Dermis microvascular lymphatic vessel endothelial cell (primary cell): ENCODE measurements at places on chromosomes 2 and 18.

GRCh38 chr2:44429034-44429433 lies 67.3 kb downstream of the CAMKMT start:
- no peak for DNase-seq

DNA sequence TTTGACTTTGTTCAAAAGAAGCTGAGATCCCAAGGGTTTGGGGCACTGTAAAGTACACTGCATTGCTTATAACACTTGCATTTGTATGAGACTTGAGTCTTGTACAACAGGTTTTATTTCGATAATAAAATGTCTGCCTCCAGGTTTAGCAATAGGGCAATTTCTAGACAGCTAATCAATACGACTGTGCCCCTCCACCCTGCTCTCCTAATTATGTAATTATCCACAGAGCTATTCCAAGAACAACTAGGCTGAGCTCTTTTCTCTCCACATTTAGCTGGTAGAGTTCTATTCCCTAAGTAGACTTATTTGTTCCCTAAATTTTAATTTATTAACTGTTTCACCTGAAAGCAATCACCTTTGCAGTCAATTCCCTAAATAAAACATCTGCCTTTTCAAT lies 52.9 kb upstream of the LINC00305 start:
- DNase-seq = no peak

DNA sequence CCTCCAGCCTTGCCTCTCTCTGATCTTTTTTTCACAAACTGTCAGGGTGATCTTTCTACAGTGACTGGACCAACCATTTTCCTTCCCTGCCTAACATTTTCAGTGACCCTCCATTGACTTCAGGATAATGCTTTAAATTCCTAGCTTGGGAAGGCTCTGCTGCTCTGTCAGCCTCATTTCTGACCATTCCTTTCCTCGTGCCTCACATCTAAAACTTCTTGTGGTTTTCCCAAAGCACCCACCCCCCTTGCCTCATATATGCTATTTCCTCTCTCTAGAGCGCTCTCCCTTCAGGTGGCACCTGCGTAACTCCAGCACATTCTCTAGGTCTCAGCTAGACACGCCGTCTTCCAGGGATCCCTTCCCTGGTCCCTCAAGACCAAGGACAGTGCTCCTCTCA lies 37.2 kb downstream of the DRC1 start:
- no peak for DNase-seq

DNA sequence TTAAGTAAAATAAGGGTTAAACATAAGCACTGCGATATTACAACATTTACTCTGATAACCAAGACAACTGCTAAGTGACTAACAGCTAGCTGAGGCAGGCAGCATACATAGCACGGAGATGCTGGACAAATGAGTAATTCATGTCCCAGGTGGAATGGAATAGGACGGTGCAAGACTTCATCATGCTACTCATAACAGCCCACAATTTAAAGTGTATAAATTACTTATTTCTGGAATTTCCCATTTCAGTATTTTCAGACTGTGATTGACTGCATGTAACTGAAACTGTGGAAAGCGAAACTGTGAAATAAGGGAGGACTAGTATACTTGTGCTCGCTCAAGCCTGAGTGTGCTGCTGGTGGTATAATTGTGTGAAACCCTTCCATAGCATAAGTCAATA lies 12.9 kb downstream of the IER3IP1 start:
- DNase-seq = no peak

DNA sequence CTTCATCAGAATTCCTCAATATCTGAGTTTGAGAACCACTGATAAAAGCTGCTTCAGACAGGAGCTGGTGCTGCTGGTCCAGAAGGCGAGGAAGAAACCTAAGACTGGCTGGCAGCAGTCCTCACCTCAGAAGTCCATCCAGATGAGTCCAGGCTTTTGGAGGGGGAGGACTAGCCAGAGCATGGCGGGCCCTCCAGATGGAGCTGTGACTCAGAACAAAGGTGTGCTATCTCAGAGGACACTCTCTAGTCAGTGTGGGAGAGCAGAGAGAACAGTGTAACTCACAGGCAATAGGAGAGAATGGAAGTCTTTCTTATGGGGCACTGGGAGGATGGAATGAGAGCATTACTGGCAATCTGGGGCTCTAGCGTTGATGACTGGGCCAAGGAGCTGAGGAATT lies 191.4 kb downstream of the NYAP2 start:
- no peak for DNase-seq

DNA sequence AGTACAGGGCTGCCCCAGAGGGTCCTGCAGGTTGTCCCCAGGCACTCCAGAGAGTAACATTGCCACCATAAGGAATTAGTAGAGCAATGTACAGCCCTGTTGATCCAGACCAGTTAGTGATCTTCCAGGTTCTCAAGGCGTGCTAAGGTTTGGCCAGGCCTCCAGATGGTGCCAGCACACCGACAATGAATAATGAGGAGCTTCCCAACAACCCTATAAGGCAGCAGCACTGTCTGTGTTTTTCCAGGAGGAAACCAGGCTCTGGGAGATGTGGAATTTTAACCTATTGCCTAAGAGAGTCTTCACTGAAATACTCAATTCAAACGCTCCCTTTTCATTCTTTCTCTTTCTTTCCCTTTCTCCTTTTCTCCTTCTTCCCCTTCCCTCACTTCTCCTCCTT lies 122.1 kb downstream of the MGAT5 start:
- peak; percentile 81 for DNase-seq

DNA sequence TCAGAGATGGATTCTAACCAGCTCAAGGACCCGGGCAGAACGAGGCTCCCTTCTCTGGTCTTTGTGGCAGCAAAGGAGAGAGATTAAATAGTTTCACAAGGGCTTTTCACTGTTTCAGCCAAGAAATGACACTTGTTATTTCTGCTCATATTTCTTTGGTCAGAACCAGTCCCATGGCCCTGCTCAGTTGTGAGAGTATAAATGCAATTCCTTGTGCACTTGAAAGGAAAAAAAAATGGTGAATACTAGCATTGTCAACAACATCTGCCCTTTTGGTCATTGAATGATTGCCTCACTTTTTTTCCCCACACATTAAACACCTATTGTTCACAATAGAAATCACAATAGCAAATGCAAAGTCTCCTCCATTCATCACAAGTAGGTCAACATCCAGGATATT lies 104.4 kb downstream of the RDH14 start:
- DNase-seq = no peak

DNA sequence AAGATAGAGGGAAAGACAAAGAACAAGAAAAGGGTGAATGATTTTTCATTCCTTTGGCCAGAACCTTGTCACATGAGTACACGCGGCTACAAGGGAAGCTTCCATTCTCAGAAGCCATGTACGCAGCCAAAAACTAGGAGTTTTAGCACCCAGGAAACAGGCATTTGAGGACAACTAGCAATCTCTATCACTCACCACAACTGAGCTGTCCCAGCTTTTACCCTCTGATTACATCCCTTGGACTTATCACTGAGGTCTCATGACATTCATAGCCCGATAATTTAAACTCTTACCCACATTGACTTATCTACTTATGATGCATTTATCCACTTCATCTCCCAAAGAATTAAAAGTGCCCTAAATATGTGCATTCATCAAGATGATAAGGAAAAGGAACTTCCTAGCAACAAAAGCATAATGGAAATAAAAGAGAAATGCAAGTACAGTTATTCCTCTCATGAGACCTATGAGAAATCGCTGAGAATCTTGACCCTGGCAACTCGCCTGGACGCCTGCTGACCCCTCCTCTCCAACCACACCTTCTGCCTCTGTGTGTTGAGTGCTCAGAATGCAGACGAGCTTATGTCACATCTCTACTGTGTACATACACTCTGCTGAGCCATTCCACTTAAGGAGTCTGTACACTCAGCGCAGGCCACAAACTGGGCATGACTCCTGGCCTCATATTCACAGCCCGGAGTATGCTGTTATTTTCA lies 28.7 kb upstream of the MFSD6 start:
- DNase-seq = no peak

GRCh38 chr2:132462236-132462635 lies 45.6 kb downstream of the GPR39 start:
- DNase-seq = no peak

DNA sequence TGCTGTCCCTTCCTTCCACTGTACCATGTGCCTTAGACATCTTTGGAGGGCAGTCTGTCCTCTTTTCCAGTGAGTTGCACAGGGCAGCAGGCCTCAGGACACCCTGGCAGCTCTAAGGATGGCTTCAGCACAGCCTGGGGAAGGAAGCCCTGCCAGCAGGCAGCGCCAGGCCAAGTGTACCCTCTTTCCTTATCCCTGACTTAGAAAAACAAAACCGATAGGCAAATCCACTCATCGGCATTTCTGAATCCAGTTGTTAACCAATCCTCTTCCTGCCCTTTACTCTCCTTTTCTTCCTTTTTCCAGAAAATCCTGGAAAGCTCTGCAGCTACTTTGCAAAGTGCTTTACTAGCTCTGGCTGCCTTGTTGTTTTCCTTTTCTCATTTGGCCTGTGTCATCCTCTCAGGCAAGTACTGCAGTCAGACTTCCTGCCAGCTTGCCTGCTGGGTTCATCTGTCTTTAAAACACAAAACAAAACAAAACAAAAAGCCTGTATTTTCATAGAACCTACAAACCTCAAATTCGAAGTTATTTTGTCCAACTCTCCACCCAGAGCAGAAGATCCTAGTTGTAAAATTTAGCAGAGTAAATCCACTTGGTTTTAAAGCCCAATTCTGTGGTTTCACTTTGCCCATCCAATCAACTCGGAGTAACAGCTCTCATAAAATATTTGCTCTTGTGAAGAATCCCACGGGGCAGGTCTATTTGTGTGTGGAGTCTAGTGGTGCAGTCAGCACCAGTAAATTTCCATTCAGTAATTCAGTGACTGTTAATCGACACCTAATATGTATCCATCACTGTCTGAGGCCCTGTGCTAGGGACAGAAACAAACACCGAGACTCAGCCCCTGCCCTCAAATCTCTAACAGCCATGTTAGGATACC lies 45.2 kb downstream of the PCBP1 start:
- peak; percentile 94 for DNase-seq

GRCh38 chr2:115305712-115306111 lies 863.3 kb downstream of the DPP10 start:
- no peak for DNase-seq

DNA sequence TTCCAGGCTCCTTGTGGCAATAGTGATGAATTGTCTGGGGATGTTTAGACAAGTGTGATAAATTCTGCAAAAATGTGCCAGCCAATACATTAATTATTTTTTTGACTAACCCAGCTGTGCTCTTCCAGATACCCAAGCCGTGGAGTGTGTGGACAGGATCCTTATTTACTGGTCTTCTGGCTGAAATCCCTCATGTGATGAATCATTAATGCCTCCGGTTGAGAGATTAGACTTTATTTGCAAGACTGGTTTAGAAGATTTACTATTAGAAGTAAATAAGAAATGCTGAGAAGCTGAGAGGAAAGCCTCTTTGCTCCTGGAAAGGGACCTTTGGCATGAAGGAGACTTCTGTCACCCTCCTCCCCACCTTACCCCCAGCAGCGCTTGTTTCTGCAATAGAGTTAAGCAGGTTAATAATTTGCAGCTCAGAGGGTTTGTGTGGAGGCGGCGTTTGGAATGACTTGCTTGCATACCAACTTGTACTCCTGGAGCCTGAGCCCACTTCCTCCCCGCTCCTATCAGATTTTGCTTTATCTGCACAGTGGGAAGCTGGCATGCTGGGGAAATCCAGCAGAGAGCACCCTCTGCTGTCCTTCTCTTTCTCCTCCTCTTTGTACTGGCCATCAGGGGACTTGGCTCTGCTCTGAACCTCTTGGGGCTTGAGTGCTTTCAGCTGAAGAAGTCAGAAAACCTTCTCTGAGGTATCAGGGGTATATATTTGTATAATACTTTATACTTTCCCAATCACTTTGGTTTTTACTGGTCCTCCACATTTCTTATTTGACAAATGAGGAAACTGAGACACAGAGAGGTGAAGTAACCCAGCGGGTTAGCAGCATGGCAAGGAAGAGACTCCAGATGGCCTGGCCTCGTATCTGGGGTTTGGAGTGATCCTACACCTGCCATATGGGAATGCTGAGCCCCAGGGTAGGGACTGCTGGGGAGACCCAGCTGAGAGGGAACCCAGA lies 16.3 kb downstream of the SLC3A1 start:
- peak; percentile 21 for DNase-seq

- no peak for DNase-seq
These were observed 230.4 kb upstream of the AGAP1 start for GRCh38 chr2:235263205-235264120.

GRCh38 chr2:240462073-240462706 lies 26.7 kb downstream of the GPC1 start:
- no peak for DNase-seq

DNA sequence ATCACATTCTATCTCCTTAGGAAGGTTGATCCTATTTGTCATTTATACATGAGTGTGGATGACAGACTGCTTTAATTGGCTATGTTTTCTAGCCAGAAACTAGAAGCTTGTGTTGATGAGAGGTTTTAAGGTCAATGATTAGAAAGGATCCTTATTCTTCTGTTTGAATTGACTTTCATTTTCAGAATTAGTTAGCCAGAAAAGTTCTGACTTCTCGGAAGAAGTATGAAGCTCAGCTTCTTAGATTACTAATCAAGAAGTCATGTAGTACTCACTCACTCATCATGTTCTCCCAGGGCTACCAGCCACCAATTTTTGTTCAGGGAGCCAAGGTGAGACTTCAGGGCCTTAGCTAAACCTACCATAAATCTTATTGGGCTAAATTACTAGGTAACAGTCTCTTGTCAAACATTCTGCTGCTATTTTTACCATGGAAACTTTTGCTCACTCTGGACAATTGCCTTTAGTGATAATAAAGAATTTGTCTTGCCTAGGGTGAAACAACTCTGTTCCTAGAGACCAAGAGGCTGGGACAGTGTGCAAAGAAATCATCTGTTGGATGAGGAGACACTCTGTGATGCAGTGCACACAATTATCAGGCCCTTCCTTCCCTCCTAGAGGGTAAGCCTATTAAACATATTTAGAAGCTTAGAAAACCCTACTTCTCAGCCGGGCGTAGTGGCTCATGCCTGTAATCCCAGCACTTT lies 111.6 kb upstream of the DNMT3A start:
- DNase-seq = no peak

- DNase-seq = no peak
These were observed 424.2 kb downstream of the TGIF1 start for GRCh38 chr18:3874125-3874524.

DNA sequence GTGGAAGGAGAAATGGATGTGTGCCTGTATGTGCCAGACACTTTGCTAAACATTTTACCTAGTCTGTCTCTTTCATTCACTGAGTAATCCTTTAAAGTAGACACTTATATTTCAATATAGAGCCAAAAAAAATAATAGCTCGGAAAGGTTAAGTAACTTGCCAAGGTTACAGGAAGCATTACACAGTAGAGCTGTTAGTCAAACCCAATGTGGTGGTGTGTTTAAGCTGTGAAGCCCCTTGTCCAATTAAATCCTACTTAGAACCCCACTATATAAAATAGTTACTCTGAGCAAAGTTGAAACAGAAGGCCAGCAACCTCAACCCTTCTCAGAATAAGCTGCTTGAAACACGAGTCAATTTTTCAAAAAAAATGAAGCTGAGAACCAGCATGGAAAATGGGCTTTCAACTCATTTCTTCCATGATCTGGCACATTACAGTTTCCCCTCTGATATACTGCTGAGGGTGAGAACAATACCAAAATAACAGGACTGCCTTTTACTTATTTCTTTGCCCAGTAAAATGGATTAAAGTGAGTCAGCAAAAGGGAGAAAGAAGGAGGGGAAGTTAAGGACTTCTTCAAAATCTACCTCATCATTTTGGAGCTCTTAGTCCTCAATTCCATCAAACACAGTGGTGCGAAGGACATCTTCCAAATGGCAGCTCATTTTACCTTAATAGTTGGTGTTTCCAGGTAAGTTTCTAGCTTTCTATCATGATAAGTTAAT lies 7.9 kb downstream of the RDH14 start:
- DNase-seq = peak; percentile 27

- DNase-seq = no peak
These were observed 13.0 kb downstream of the FABP1 start for GRCh38 chr2:88114889-88115288.

GRCh38 chr2:172588931-172589330 lies 33.0 kb downstream of the PDK1 start:
- no peak for DNase-seq
